ENCODE measurements at places on chromosomes 7 and 10.

GRCh38 chr10:84706875-84707274, 378.5 kb downstream of the CCSER2 start:
- DNase-seq: no peak

- no peak for DNase-seq
Measured at GRCh38 chr7:30931161-30931928, 19.7 kb downstream of the AQP1 start.

GRCh38 chr10:21406595-21407193, 118.8 kb downstream of the SKIDA1 start:
- DNase-seq: peak; percentile 8

- DNase-seq: no peak
Measured at GRCh38 chr7:2354939-2355704, 495 bp downstream of the EIF3B start.

DNA sequence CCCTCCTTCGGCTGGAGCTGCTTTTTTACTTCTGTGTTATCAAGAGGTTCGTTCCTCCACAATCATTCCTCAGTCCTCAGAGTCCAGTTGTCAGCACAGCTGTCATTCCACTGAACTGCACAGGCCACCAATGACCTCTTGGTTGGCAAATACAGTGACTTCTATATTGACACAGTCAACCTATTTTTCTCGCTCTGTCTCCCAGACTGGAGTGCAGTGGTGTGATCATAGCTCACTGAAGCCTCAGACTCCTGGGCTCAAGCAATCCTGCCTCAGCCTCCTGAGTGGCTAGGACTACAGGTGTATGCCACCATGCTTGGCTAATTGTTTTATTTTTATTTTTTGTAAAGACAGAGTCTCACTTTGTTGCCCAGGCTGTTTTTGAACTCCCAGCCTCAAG, 27.7 kb downstream of the CRCP start:
- DNase-seq: no peak

- no peak for DNase-seq
Measured at GRCh38 chr10:130761788-130762301, 549.7 kb downstream of the TCERG1L start.

- no peak for DNase-seq
Measured at GRCh38 chr7:157270060-157270444, 66.8 kb upstream of the DNAJB6 start.

DNA sequence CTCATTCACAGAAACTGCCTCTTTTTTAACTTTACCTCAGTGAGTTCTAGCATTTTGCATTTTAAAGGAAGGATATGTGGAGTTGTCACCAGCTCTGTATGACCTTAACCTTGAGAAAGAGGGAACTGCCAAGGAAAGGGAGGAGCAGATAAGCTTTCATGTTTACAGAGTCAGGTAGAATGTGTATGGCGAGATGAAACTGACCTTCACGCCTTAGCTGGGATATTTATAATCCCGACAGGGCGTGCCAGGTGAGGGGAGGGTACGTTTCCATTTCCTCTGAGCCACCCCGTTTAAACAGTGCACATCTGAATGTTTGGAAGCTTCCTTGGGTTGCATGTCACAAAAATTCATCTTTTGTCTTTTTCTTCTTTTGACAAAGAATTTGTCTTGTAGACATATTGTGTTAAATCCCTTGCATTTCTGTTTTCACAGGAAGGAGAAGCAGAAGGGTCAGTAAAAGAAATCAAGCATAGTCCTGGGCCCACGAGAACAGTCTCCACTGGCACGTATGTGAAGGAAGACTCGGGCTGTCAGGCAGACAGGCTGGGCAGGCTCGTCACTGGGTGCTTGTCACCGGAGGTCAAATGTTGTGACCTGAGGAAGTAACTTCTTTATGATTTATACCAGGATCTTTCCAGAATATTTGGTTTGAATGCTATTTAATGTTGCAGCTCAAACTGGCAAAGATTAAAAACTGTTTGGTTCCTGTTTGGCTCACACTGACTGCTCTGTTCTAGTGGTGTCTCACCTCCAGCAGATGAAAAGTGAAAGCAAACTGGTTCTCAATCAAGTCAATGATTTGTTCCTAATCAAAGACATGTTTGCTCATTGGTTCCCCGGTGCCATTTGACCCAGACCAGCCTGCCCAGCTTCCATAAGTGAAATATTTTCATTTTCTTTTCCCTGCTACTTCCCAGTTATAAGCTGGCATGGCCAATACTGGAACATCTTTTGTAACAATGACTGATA, 16.2 kb downstream of the OPTN start:
- no peak for DNase-seq

GRCh38 chr10:124654686-124655085, 89.5 kb downstream of the FAM53B start:
- no peak for DNase-seq

- DNase-seq: no peak
Measured at GRCh38 chr10:113142601-113143362, 192.7 kb downstream of the TCF7L2 start.

- no peak for DNase-seq
Measured at GRCh38 chr10:74518061-74518460, 308.3 kb upstream of the KAT6B start.

DNA sequence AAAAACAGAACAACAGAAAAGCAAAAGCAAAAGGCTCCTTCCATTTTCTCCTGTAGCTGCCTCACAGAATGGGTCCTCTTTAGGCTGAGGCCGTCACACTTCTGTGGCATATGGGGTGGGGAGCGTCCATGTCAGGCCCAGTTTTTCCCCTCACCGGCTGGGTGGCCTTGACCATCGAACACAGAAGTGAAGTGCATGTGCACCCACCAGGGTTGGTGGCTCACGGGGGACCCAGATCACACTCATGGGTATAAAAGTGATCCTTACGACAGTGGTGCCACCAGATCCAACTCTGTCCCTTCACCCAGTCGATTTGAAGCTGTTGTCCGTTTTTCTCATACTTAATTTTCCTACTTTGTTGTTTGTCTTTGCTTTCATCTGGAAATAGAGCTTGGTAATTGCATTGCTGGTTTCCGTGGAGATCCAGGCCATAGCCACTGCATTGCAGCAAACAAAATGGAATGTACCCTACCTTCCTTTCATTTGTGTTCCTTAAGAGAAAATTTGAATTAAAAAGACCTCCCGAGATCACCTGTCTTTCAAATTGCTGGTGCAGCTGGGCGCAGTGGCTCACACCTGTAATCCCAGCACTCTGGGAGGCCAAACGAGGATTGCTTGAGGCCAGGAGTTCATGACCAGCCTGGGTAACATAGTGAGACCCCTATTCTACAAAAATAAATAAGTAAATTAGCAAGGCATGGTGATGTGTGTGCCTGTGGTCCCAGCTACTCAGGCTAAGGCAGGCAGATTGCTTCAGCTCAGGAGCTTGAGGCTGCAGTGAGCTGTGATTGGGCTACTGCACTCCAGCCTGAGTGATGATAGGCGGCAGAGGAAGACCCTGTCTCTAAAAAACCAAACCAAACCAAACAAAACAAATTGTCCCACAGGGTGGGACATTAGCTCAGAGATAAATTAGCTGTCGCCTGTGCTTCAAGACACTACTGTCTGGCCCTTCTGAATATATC, 10.7 kb upstream of the GJD4 start:
- DNase-seq: no peak

- DNase-seq: no peak
Measured at GRCh38 chr7:158950914-158951635, 94.7 kb downstream of the DYNC2I1 start.

DNA sequence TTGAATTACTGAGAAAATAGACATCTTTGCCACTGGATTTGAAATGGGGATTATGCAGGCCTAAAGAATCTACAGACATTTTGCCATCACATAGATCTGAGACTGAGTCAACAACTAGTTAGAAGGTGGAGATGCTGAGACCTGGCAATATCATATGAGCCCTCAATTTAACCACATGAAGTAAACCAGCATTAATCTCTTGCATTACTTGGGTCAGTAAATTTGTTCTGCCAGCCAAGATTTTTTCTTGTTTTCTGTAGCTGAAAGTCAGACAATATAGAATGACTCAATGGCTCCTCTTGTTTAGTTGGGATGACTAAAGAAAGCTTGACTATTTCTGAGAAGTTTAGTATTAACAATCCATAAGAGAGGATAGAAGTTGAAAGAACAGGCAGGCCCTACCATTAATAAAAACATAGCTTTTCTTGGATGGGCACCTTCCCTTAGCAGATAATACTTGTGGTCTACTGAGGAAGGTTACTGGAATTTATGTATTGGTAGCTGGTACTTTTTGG, 396.7 kb upstream of the SORCS1 start:
- no peak for DNase-seq

- DNase-seq: no peak
Measured at GRCh38 chr7:67950321-67951083, 953.9 kb downstream of the TYW1 start.

- no peak for DNase-seq
Measured at GRCh38 chr10:74507951-74508350, 318.4 kb upstream of the KAT6B start.

DNA sequence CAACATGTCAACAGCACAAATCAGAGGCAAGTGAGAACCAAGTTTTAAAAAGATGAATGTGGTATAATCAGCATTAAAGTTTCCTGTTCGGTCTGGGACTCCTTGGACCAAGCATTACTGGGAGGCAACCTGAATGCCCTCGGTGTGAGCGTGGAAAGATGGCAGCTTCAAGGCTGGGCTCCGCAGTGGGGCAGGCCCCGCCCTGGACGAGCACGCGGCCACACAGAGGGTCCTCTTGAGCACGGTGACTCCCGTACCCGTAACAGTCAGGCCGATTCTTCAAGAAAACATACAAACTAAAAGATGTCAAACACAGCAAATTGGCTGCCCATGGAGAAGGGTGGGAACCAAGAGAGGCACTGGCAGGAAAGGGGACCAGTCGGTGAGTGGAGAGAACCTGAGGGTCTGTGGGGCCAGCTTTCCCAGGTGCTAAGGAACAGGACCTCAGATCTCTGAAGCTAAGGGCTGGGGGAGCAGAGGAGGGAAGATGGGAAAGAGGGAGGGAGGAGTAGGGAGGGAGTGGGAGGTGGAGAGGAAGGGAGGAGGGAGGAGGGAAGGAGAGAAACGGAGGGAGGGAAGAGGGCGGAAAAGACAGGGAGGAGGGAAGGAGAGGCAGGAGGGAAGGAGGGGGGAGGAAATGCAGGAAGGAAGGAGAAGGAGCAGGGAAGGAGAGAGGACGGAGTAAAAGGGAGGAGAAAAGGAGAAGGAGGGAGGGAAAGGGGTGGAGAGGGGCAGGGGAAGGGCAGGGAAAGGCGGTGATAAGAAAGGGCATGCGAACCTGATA, 71.2 kb upstream of the FAM20C start:
- DNase-seq: no peak

DNA sequence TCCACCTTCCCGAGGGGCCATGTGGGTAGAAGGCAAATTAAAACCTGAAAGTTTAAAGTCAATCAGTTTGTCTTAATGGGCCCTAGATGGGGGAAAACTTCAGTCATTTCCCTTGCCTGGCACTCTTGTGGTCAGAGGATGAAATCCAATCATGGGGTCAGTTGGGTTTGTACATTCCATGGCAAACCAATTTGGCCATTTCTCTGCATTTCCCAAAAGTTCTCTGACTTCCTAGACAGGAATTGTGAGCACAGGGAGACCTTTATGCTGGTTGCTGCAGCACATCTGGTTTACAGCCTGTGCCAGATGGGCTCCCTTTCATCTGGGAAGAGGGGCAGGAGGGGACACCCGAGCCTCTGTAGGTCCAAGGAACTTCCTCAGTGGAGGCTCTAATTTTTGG, 113.0 kb downstream of the CYP26A1 start:
- no peak for DNase-seq

DNA sequence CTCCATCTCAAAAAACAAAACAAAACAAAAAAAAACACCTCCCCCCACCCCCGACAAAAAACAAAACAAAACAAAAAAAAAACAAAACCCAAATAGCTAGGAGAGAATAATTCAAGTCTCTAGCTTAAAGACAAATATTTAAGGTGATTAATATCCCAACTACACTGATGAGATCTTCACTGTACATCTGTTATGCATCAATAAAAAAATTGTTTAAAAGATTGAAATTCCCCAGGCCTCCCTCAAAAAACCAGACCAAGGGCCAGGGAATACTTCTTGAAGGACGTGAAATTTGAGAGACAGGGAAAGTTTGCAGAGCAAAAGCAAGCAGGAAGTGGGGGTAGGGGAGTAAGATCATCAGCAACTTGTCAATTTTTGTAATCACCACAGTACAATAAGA, 232.6 kb downstream of the REEP3 start:
- DNase-seq: no peak

GRCh38 chr10:3111621-3112163, 44.3 kb downstream of the PFKP start:
- no peak for DNase-seq

DNA sequence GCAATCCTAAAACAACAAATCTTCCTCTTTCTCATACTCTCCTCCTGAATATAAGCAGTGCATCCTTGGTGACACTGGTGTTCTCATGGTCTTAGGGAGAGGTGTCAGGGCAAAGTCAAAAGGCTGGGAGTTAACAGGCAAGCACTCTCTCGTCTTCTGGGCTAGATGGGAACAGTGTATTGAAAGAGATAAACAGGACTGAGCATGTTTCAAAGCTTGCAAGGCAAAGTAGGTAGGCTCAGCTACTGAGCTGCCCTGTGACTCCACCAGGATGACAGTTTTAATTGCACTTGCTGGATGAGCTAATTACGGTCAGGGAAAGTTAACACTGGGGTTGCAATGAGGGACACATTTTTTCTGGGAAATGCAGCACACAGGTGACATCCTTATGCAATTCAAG, 554.9 kb upstream of the NRP1 start:
- DNase-seq: no peak

- no peak for DNase-seq
Measured at GRCh38 chr10:49150426-49150825, 16.6 kb upstream of the FAM170B start.

DNA sequence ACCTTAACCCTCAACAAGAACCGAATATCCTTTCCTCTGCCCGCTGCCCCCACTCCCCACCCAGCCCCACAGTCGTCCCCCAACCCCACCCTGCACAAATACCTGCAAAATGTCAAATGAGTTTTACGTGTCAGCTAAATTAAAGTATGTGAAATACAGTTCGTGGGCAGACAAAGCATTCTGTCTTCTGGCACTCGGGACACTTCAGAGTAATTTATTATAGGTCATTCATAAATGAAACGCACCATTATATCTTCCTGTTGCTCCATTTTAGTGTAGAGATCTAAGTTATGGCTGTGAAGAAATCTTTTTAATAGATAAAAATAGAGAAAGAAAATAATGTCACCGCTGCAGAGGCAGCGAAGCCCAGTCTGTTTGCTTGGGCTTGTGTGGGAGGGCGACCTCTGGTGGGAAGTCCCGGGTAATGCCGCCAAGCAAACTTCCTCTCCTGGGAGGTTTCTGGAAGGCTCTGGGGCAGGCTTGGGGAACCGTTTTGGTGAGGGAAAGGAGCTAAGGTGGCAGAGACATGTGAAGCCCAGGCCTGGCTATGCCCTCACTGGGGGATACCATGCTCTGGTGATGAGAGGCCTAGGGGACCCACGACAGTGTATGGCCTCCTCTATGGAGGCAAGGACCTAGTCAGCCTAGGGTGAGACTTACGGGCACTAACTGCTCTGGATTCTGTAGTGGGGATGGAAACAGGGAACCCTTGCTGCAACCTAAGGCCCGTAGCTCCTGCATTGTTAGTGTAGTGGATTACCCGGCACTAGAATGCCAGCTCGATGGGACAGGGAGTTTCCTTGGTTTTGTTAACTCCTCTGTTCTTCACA, 604.9 kb downstream of the LRMDA start:
- no peak for DNase-seq

GRCh38 chr10:74500026-74500704, 326.2 kb upstream of the KAT6B start:
- no peak for DNase-seq

All from activated CD4-positive, alpha-beta T cell treated with anti-CD3 and anti-CD28 coated beads for 4 hours (primary cell).